ENCODE measurements at places on chromosomes 7 and 10.

- DNase-seq = no peak
Observed at GRCh38 chr7:55360486-55360885, 4.7 kb upstream of the LANCL2 start.

- DNase-seq = no peak
Observed at GRCh38 chr7:155791836-155792235, 20.4 kb downstream of the SHH start.

- DNase-seq = no peak
Observed at GRCh38 chr10:4440260-4440659, 385.7 kb upstream of the AKR1E2 start.

GRCh38 chr10:10959666-10960065 lies 58.0 kb upstream of the CELF2 start:
- DNase-seq = no peak

DNA sequence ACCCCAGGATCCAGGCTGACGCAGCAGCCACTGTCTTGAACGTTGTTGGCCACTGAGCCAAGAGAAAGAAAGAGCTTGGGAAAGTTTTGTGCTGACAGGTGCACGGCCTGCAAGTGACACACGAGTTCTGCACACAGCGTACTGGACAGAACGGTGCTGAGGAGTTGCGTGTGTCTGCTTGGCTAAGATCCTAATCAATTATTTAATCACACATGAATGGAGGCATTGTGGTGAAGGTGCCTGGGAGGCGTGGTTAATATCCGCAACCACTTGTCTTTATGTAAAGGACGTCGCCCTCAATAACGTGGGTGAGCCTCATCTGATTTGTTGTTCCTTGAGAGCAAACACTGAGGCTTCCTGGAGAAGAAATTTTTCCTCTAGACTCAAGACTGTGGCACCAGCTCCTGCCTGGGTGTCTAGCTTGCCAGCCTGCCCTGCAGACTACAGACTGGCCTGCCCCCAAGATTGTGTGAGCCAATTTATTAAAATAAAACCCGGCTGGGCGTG lies 16.6 kb upstream of the GNA12 start:
- peak; percentile 43 for DNase-seq

GRCh38 chr10:66259836-66260235 lies 666.0 kb upstream of the LRRTM3 start:
- no peak for DNase-seq

GRCh38 chr7:155883491-155884224 lies 71.4 kb upstream of the SHH start:
- DNase-seq = peak; percentile 37

DNA sequence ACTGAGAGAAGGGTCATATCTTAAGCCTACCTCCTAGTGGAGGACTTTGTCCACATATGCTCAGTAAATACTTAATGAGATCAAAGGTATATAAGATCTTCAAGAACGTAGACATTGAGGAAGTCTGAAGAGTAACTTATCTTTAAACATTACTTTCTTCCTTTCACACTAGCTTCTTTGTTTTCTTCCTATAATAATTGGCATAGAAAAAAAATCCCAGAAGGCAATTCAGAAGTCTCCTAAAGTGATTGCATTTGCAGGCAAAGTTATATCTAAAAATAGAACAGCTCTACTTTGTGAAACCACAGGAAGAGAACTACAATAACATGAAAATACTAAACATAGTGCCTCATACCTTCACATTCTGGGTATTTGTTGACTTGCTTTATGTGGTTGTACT lies 150.4 kb downstream of the PPP1R3A start:
- DNase-seq = no peak

GRCh38 chr7:105886776-105887175 lies 10.4 kb upstream of the ATXN7L1 start:
- no peak for DNase-seq

GRCh38 chr7:94160719-94161435 lies 156.7 kb upstream of the BET1 start:
- no peak for DNase-seq

DNA sequence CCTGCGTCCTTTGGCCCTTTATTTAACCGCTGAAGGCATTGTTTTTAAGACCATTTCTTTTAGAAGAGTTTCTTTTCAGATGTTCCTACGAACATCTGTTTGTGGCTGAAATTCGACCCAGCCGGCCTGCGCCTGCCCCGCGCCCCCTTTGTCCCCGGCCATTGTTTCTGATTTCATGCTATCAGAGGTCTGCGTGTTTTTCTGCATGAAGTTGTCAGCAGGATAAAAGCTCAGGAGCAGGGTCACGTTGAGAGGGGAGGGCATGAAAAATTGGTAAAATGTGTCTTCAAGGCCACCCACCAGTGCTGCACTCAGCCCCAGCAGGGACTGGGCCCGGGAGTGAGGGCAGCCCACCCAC lies 43.1 kb downstream of the NKX6-2 start:
- no peak for DNase-seq

DNA sequence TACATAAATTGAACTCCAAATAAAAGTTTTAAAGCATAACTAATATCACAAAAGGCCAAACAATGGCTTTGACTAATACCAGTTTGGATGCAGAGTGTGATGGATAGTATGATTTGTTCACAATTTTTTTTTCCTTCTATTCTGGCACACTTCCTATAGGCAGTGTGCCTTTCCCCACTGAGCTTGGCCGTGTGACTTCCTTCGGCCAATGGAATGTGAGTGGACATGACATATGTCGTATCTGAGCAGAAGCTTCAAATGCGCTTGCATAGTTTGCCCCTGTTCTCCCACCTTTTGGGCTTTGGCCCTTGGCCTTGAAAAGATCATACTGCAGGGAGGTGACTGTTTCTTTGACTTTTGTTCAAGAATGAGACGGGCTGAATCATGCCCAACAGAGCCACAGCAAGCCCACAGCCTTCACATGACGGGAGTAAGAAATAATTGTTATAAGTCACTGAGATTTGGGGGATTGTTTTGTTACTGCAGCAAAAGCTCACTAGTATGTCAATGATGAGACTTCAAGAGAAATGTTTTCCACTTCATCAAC lies 279.9 kb upstream of the NEBL start:
- DNase-seq = no peak

DNA sequence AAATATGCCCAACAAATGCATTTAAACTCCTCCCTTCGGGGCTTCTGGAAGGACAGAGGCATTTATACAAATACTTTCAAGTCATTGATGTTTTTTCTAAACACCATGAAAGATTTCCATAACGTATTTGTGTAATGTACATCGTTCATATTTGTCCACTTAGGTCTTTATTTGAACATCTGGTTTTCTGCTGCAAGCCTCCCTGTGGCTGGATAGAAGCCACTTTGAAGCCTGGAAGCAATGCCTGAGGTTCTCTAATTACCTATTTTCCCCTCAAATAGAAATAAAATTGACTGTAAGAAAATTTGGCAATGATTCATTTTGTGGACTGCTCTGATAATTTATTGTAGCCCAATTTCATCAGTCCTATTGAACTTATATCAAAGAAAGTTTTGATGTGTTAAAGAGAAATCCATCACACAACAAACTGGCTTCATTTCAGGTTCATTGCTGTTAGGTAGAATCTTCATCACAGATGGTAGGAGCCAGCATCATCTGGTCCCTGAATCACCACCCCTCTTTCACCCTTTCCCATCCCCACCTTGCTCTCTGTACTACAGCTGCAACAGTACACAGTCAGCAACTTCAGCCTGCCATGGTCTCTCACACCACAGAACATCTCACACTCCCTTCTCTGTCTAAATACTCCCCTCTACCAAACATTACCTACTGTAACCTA lies 186.0 kb upstream of the MGMT start:
- DNase-seq = no peak

- no peak for DNase-seq
Observed at GRCh38 chr7:15288741-15289140, 273.1 kb downstream of the AGMO start.

DNA sequence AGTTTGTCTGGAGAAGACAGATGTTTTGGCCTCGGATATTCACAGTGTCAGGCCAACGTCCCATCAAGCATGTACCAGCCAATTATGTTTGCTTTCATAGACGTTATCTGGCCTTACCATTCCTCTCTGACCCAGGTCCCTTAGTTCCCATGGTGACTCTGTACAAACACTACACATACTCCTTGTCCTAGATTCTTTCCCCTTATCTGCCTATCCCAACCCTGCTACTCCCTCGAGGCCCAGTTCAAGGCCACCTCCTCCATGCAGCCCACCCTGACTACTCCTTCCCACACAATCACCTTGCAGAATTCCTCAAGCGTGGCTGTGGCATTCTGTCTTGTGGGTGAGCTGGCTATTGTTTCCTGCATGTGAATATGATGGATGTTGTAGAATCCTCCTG lies 155.2 kb downstream of the PRKAG2 start:
- DNase-seq = no peak

DNA sequence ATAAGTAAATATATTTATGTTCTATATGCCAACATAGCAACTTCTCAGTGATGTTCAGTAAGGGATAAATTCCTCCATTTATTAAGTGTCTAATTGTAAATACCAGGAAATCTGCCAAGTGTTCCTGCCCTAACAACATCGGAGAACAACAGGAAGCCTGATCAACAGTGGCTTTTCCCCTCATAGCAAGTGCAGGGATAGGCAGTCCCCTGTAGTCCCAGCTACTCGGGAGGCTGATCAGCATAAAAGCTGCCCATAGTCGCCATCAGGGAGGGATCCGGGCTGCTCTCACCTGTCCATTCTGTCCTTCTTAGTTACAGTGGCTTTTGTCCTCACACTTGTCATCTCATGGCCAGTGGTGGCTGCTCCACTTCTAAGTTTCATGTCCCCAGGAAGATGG lies 141.3 kb downstream of the IDE start:
- no peak for DNase-seq

GRCh38 chr10:34031400-34031799 lies 696.9 kb upstream of the NRP1 start:
- DNase-seq = peak; percentile 87

GRCh38 chr7:31373337-31374289 lies 33.1 kb upstream of the NEUROD6 start:
- DNase-seq = no peak

DNA sequence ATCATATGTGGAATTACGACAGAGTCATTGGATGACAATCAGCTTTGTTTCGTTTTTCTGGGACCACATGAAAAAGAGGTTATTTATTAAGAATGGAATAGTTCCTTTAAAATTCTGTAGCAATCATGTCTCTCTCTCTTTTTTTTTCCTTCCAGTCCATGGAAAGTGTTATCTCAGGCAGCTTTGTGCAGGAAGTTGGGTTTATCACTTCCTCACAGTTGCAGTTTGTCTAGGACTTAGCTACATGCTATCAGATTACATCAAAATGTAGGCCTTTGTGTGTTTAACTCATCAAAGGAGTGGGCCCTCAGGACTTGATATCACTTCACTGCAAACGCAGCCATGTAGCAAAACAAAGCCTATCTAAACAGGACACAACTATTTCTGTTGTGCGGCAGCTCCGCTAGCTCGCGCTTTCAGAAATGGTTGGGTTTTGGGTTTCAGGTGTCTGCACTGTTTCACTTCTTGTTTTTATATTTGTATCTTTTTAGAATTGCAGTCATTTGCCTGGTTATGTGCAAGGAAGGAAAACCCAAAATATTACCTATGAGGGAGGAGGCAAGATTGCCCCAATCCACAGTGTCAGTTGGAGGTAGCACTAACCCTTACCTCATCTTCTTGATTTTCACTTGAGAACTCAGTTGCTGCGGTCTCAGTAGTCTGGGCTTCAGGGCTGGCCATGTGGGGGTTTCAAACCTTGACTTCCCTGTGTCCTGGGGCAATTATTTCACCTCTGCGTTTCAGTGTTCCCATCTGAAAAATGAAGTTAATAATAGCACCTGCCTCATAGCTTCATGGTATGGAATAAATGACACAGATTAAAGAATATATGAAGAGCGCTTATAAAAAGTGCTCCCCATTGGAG lies 66.7 kb downstream of the HHEX start:
- no peak for DNase-seq

- DNase-seq = no peak
Observed at GRCh38 chr10:24215603-24216002, 6.7 kb downstream of the KIAA1217 start.

GRCh38 chr10:37403776-37404175 lies 278.4 kb downstream of the ANKRD30A start:
- DNase-seq = no peak

DNA sequence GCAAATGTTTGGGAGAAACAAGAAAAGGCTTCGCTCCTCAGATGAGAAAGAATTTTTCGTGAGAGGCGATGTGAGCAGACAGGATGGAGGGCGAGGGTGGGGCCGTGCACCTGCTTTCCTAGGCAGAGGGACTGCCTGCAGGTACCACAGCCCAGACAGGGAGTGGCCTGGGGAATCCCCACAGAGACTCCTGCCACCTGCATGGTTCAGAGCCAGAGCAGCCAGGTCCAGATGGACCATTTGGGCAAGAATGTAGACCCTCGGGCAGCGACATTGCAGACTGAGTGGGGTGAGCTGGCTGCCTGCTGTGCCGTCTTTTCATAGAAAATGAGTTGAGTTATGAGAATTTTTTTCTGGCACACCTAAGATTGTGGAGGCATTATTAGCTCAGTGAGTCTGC lies 216.8 kb downstream of the SNX10 start:
- DNase-seq = no peak

- no peak for DNase-seq
Observed at GRCh38 chr7:49791088-49791741, 17.8 kb downstream of the VWC2 start.

- DNase-seq = no peak
Observed at GRCh38 chr7:132072165-132072564, 504.1 kb downstream of the PLXNA4 start.

DNA sequence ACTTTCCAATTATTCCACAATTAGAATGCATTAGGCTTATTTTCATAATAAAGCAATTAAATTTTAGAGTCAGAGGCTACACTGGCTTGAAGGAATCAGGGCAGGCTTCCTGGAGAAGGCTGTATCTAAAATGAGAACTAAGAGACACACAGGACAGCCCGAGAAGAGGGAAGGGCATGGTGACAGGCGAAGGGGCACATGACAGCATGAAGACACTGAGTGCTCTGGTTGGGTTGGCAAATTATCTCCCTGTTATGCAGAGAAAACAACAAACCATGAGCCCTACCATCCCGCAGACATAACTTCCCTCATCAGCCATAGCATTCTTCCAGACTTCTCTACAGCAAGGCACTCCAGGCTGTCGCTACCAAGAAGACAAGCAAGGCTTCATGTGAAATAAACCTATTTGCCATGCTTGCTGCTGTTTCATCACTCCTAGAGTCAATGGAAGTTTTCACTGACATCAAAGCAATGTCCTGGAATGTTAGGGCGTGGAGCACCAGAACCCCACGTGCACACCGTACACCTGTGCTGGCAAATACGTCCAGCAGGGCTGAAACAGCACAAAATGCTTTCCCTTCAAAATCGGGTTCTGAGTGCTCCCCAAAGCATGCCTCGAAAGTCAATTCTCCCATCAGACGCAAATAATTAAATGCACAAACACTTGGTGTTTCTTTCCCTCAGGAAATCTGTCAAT lies 21.3 kb downstream of the VOPP1 start:
- no peak for DNase-seq

GRCh38 chr10:43749145-43749576 lies 100.5 kb upstream of the ZNF32 start:
- no peak for DNase-seq

Data from sigmoid colon (tissue), 7 donors.